NCI-H2081 treated with DMSO at 0.1 percent for 48 hours (cell line): ENCODE measurements at places on chromosomes 5 and 9.

GRCh38 chr5:160266044-160266443 is 36.7 kb downstream of the FABP6 start:
- no peak for DNase-seq

DNA sequence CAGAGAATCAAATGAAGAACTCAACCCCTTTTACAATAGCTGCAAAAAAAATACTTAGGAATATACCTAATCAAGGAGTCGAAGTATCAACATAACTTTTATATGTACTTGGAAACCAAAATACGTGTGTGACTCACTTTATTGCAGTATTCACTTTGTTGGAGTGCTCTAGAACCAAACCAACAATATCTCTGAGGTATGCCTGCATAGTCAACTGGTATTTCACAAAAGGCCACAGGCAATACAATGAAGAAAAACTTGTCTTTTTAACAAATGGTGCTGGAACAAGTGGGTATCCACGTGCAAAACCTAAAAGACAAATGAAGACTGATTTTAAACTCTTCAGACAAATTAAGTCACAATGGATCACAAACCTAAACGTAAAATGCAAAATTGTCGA is 385.7 kb downstream of the TLE1 start:
- DNase-seq, result no peak

DNA sequence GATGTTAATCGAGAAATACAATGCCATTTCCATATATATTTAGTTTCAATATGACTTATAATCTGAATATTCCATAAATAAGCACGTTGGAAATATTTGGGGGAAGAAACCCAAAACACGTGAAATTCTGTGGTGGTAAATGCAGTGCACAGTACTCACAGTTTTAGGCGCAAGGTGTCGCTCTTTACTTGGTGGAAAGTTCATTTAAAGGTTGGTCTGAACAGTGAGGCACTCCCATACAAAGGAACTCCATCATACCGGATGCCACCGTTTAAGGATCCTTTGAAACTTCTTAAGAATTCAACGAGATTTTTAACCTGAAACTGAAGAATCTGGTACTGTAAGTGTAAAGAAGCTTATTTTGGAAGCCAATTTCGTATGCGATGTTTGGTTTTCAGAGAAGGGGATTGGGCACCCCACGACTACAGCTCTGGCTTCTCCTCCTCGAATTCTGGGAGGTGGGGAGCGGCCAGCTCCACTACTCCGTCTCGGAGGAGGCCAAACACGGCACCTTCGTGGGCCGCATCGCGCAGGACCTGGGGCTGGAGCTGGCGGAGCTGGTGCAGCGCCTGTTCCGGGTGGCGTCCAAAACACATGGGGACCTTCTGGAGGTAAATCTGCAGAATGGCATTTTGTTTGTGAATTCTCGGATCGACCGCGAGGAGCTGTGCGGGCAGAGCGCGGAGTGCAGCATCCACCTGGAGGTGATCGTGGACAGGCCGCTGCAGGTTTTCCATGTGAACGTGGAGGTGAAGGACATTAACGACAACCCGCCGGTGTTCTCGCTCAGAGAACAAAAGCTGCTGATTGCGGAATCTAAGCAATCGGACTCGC is at the start of gene PCDHA11:
Gene PCDHA11, plus strand, starts transcription at position 237 of the 834 bp plus-strand sequence. Its CDS starts 147 bp downstream, at position 384.
- DNase-seq, result no peak

- no peak for DNase-seq
Observed at GRCh38 chr5:90014420-90014819, 395.1 kb downstream of the CETN3 start.

GRCh38 chr9:69223605-69224004 is 49.5 kb downstream of the TJP2 start:
- DNase-seq, result no peak
